ENCODE measurements at places on chromosomes 12 and 14.
A peak's percentile ranks its signal among the peaks of the same experiment; 100 is the strongest.

DNA sequence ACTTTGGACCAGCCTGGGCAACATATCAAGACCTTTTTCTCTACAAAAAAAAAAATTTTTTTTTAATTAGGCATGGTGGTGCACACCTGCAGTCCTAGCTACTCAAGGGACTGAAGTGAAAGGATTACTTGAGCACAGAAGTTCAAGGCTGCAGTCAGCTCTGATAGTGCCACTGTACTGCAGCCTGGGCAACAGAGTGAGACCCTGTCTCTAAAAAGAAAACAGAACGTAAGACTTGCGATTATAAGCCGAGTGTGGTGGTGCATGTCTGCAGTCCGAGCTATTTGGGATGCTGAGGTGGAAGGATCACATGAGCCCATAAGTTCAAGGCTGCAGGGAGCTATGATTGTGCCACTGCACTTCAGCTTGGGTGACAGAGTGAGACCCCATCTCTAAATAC is 76.0 kb downstream of the DENND5B start:
- no peak for DNase-seq

GRCh38 chr12:100544165-100544564 is 29.3 kb upstream of the GAS2L3 start:
- no peak for DNase-seq

DNA sequence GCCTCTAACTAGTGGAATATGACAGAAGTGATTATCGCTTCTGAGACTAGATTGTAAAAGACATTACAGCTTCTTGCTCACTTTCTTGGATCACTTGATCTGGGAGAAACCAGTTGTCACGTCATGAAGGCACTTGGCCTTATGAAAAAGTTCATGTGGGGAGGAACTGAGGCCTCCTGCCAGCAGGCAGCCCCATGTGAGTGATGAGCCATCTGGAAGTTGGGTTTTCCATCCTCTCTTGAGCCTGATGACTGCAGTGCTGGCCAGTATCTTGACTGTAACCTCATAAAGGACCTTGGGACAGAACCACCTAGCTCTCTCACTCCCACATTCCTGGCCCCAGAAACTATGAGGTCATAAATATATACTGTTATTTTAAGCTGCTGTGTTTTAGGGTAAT is 28.0 kb downstream of the TTLL5 start:
- DNase-seq: no peak

- no peak for DNase-seq
Observed at GRCh38 chr14:54475187-54475899, 13.4 kb downstream of the GMFB start.

GRCh38 chr12:42691991-42692557 is 102.5 kb upstream of the PRICKLE1 start:
- no peak for DNase-seq

DNA sequence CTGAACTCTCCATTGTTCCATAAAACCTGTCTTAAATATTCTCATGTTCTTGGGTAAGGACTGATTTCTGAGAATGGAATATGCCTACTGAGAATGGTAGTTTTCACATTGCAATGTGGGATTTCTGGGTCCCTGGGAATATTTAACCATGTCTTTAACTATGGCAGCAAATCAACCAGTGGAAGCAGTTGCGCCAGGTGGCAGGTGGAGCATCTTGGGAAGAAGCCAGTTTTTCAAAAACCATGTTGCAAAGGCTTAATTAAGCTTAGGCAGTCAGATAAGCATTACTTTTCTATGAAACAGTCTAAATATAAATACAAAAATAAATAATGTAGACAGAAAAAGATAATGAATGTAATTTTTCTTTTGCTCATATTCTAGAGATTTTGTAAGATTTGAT is 448.1 kb downstream of the ADAMTS20 start:
- DNase-seq: no peak

GRCh38 chr12:48956279-48957140 is 777 bp downstream of the ARF3 start:
- DNase-seq: peak; percentile 68

DNA sequence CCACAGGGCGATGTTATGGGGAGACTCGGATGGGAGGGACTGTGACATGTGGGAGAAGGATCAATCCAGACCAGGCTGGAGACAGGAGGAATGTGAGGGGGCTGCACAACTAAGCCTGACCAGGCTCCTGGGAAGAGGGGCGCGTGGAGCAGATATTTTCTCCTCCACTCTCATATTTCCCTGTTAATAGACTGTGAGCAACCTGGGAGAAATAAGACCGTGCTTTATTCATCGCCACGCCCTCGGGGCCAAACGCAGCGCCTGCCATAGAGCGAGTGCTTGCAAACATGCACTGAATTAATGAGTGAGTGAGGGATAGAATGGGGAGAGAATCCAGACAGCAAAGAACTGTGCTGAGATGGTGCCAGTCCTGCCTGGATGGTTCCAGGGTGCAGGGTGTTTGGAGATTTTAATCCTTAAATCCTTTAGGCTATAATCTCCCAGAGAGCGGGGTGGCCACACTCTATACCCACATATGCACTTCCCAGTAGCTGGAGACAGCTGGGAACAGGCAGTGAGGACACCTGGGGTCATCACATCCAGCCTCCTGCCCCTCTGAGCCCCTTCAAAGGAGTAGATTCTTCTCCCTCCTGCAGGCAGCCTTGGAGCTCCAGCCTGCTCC is 13.6 kb upstream of the FAIM2 start:
- no peak for DNase-seq

GRCh38 chr14:101622251-101623076 is 61.2 kb downstream of the DIO3 start:
- no peak for DNase-seq

GRCh38 chr14:42428996-42429395 is 822.3 kb downstream of the LRFN5 start:
- DNase-seq: no peak

DNA sequence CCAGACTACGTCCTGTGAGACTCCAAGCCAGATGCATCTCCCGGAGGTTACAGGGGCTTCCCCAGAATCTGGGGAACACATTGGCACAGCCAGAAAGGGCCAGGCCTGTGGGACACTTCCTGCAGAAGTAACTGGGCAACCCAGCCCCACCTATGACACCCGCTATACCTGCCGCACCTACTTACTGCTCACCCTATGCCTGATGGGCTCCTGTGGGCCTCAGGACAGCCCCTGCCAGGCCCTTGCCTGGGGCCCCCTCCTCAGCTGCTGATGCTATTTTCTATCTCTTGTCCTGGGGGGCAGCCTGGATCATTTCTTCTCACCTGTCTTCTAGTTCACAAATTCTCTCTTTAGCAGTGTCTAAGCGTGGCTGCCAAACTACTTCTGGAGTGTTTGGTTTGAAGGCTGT is 28.7 kb downstream of the JAG2 start:
- DNase-seq: no peak

GRCh38 chr14:103281496-103282231 is 52.4 kb upstream of the EIF5 start:
- no peak for DNase-seq

GRCh38 chr12:132089407-132089910 is 54.7 kb downstream of the DDX51 start:
- no peak for DNase-seq

DNA sequence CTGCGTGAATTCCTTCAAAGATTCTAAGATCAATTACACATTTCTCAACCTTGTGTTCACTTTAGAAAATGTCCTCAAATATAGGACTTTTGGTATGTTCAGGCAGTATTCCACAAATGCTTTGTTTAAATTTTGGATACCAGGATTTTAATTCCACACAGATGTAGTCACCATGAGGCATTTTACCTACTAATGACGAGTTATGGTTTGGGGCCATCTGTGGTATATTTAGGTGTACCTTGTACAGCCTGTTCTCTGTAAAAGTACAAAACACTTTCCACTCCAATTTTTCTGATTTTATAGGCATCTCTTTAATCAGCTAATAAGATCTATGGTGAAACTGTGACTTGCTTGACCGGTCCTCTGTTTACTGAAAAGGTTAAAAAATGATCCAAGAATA is 275.7 kb upstream of the PRICKLE1 start:
- no peak for DNase-seq

GRCh38 chr12:52895726-52896189 is 9.1 kb downstream of the KRT8 start:
- no peak for DNase-seq

GRCh38 chr14:20757965-20758364 is 10.2 kb upstream of the EDDM3B start:
- no peak for DNase-seq

DNA sequence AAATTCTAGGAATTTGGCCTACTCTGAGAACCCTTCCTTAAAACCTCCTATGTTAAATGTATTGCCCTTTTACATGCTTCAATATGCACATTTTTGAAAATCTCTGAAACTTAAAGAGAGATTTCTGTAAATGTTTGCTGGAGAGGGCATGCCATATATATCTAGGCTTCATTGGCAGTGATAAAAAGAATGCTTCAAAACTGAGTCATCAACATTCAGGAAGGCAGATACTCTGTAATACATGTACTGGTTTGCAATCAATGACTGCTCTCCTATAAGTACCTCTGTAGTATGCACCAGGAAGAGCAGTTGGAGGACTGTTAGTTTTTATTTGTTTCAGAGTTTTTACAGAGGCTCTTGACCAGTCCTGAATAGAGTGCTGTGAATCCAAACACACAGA is 739.9 kb downstream of the SLC16A7 start:
- DNase-seq: no peak

DNA sequence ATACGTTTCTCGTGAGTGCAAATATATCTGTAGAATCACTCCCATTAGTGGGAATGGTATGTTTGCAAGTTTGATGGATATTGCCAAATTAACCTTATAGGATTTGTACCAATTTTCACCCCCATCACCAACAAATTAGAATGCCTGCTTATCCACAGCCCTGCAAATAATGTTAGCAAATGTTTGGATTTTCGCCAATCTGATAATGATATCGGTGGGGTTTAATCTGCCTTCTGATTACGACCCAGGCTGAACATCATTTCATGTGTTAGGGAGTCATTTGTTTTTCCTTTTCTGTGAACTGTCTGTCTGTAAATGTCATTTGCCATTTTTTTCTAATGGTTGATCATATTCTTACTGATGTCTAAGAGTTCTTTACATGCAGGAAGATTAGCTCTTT is 4.1 kb upstream of the DAZAP2 start:
- DNase-seq: no peak

DNA sequence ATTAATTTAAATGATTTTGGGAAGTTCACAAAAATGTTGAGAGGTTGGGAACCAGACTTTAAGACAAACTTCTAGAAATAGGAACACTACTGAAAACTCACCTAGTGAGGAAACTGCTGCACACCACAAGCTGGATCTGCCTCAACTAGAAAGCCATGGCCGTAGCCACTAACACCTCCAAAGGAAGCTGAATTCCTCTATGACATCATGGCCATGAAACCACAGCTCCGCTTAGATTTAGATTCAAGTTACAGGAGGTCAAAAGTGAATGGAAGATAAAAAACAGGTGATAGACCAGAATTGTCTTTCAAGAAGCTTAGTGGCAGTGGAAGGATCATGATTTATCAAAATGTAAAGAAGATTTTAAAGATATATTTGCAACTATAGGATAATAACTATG is 208.8 kb upstream of the ALG10 start:
- DNase-seq: no peak

DNA sequence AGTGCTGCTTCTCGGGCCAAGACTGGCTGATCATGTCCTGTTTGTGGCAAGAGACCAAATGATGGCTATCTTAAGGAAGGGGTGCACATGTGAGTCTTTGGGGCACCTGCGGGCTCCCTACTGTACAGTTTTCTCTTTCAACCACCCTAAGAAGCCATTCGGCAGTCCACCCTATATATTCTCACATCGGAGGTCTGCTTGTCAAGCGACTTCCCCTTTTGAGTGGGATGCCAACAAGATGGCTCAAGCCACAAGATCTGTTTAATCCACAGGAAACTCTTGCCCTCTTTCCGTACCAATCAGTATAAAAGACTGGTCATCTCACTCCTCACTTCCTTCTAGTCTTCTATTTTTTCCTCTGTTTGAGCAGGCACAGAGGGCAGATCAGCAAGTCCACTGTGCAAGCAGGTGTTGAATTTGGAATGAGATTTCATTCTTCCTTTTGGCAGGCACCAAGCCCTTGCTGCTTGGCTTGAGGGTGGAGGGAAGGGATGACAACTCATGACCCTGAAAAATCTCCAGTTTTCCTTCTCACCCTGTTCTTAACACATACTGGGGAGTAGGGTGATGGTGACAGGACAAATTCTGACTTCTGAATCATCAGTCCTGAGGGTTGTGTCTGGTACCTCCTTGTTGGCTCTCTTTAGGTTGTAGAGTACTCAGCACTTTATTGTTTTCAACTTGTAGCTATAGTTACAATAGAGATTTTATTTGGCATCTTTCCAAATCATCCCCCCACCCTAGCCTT is 17.6 kb downstream of the LACRT start:
- DNase-seq: no peak

DNA sequence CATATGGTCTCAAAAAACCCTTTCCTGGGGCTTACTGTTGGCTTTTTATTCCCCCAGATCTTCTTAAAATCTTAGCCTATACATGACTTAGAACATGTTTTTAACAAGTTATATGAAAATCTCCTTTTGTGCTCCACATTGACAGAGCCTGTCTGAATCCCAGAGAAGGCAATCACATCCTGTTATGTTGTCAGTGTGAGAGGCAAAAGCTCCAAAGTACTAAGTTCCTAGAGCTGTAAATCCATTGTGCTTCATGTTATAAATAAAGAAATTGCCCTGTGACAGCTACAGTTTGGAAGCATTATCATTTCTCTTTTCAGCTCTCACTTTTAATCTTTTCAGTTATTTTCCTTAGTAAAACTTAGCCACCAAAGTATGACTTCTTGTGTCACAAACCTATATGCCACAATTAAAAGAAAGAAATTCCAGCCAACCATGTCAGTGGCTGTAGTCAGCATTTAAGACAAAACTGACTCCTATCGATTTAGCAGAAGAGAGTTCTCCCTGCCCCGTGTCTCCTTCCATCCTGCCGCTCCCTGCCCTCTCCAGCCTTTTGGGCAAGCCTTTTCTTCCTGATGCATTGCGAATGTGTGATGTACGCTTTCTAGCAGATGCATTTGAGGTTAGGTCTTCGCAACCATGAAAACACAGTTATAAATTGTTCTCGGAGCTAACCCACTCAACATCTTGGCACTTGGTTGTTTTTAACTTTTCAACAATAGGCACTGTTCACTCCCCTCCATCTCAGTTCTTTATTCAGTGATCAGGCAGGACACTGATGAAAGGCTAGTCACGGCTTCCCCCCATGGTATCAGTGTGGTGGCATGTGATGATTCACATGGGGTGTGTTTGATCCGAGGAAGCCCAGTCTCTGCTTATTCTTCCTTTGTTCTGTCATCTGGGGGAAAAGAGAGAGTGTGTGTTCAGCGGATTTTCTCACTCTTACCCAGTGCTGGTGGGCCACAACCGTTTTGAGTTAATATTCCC is 143.5 kb downstream of the SSPN start:
- DNase-seq: peak; percentile 71

DNA sequence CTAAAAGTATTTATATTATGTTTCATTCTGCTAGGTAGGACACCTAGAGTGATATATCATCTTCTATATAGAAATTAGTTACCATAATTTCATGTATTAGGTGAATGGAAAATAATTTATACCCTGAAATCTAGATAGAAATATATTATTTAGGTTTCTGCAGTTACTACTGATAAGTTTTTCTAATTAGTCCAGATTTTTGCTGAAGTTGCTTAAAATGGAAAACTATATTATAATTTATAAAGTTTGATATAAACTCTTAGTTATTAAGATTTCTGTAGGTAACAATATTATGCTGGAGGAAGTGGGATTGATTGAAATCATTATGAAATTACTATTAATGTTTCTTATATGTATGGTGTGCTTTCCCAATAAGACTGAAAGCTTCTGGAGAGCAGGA is 56.0 kb downstream of the SERPINA10 start:
- no peak for DNase-seq

Measured in substantia nigra (tissue), 51 donors.